ENCODE measurements at places on chromosomes 2 and 18. TPM values are rescaled to one million over a fixed set of nuclear protein-coding genes. Genes with fewer than 3 reads are reported as not detected.

The IL36A gene
- not detected for total RNA-seq

The COPS9 gene
- total RNA-seq: 235 TPM

The GKN2 gene
- not detected for total RNA-seq

The ATG4B gene
- total RNA-seq: 35.2 TPM

The PLA2R1 gene
- total RNA-seq: 12.2 TPM

The OTOS gene
- total RNA-seq: not detected

The UGT1A4 gene
- not detected for total RNA-seq

The IL36B gene
- total RNA-seq: not detected

DNA sequence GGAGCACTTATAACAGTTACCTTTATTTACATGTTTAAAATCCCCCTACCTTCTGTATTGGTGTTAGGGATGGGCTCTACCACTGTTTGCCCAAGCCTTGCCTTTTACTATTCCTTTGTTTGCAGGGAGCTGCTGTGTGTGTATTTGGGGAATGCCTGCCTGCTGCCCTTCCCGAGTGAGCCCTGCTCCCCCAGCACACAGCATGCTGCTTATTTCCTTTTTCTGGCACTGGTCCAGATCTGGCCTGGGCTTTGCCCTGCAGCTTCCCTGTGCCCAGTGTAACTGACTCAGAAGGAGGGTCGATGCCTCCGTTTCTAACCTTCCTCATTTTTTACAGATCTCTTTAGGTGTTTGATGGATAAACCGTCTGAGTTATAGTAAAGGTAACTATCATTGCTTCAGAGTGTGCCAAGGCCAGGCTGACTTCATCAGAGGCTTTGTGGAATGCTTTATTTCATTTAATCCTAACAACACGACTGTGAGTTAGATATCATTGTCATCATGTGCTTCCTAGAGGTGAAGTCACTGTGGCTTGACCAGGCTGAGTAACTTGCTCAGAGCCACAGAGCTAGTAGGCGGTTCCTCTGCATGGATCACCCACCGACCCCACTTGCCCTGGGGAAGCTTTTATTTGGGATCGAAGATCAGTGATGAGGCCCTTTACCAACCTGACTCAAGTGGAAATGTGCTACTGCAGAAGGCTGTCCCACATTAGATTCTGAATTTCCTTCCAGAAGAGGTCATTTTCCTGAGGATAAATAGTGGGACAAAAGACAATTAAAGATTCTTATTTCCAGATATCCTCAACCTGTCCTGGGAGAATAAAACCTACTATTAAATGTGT lies 238.8 kb downstream of the ZNF407 start:
- peak; percentile 70 for DNase-seq

GRCh38 chr2:209472112-209472832 lies 48.4 kb downstream of the MAP2 start:
- DNase-seq: no peak

GRCh38 chr18:58934356-58934755 lies 69.7 kb downstream of the ZNF532 start:
- DNase-seq: no peak

DNA sequence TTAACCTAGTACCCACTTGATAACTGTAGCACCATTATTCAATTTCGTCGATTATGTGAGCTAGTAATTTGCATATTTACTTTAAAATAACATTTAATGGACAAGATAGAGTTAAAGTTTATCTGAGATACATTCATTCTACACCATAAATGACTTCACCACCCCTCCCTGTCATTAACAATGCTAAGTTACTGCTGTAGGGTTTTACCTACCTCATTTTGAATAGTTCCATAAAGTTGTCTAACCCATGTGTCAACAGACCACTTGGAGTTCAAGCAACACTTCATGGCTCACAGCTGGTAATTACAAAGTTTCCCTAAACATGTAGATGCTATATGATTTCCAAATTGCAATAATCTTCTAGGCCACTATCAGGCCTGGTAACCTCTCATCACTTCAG lies 127.4 kb upstream of the CYP26B1 start:
- DNase-seq: no peak

- DNase-seq: no peak
Measured at GRCh38 chr18:38427234-38427633, 861.6 kb upstream of the CELF4 start.

- DNase-seq: no peak
Measured at GRCh38 chr18:60910534-60910933, 422.7 kb upstream of the CDH20 start.

DNA sequence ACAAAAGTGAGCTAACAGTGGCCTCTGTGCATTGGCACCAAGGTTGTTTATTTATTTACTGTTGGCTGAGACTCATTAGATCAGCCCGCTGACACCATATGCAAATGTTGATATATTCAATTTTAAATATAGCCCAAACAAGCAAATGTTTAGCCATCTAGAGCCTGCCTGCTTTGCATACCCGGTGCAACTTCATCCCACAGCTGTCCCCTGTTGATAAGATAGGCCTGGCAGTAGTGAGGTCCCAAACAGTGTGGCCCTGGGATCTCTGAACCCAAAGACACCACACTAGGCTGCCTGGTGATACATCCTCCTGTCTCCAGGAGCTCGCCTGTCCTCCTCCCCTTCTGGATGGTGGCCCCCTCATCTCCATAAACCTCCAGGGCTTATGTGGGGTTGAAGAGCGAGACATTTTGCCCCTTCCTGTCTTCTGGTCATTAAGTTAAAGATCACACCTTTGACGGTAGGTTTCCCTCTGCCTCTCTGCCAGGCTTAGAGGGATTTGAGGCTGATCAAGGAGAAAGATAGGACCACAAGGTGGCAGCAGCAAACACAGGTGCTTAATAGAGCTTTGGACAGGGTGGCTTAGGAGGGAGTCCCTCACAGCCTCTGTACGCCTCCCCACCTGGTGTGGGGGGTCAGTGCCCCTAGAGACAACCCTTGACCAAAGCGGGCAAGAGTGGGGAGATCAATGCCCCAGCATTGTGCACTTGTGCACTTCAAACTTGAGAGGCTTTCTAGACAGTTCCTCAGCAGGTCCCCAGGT lies 23.7 kb upstream of the MYO5B start:
- no peak for DNase-seq

DNA sequence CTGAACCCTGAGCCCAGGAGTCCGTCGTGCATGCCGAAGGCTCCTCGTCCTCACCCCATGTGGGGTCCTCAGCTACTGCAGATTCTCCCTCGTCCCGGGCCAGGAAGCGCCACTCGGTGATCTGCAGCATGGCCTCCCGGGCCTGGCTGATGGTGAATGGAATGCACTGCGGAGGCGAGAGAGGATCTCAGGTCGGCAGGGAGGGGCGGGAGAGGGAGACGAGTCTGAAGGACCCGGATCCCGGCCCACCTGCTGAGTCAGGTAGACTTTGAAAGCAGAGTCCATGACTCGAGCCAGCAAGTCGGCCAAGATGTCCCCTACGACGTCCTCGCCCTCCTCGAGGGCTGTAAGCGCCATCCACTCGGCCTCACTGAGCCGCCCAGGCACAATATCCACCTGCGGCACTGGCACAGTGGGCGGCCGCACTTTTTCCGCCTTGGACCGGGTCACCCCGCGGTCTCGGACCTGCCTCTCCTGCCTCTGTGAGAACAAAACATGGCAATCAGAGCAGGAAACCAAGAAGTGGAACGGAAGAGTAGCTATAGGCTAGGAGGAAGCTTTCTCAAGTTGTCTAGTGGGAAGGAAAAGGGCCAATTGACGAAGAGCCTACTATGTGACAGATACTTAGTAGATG lies 5.5 kb downstream of the C2orf81 start:
- no peak for DNase-seq

GRCh38 chr2:112216167-112216566 lies 38.7 kb downstream of the ZC3H8 start:
- DNase-seq: no peak

DNA sequence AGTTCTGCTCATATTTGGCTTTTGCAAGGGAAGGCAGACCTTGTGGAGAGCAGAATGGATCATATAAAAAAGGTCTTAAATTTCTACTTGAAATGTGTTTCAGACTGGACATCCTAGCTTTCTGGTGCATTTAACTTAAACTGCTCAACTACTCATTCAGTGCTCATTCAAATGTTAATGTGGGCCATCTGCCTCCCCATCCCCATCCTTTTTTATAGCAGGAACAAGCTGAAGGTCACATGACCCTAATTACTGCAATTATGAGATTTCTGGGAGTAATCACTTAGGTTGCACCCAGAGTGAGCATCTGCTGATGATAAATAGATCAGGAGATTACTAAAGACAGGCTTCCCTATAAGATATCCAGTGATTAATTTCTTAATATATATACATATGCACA lies 96.1 kb downstream of the MAP2 start:
- no peak for DNase-seq

DNA sequence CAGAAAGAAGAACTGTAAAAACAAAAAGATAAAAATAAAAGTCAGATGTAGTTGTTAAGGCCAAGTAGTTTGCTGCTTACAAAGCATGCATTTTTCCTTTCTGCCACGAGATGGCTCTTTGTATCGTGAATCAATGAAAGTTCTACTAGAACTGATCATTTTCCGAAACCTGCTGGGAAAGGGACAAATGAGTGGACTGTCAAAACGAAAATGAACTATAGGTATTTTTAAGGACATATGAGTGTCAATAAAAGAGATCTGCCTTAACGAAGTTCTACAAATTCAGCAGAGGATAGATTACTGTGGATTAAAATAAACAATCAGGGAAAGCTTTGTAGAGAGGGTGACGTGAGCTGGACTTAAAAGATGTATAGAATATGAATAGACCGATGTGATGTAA lies 15.0 kb upstream of the ELOA2 start:
- DNase-seq: no peak

GRCh38 chr2:28616396-28616999 lies 120.6 kb downstream of the PLB1 start:
- no peak for DNase-seq

DNA sequence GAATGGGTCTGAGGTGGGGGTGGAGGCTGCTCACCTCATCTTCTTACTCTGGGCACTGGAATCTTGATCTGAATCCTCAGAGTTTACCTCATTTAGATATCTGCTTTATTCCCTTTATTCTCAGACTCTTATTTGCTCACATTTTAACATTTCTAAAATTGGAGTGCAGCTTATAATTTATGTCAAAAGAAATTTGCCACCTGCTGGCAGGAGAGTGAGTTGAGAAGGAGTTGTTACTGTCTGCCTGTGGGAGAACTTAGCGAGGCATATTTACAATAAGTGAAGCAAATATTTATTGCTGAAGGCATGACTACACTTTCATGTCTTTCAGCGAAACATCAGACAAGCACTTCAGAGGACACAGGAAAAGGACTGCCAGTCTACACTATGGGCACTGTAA lies 16.4 kb upstream of the KIAA2012 start:
- no peak for DNase-seq

GRCh38 chr18:28399781-28400362 lies 222.9 kb upstream of the CDH2 start:
- DNase-seq: no peak

DNA sequence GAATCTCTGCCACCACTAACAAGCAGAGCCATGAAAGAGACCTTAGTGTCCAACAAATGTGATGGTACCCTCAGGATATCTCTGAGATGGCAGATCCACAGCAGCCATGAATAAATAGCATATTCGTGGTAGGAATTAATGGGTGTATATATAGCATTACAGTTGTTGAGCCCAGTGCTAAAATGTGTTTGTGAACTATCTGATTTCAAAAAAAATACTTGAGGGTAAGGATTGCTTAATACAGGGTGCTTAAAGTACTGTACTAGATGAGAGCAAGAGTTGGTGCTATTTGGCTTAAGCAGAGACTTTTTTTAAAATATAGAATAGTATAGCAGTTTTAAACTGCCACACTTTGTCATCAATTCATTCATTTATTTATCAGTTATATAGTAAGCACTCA lies 101.5 kb upstream of the GALNT5 start:
- no peak for DNase-seq

DNA sequence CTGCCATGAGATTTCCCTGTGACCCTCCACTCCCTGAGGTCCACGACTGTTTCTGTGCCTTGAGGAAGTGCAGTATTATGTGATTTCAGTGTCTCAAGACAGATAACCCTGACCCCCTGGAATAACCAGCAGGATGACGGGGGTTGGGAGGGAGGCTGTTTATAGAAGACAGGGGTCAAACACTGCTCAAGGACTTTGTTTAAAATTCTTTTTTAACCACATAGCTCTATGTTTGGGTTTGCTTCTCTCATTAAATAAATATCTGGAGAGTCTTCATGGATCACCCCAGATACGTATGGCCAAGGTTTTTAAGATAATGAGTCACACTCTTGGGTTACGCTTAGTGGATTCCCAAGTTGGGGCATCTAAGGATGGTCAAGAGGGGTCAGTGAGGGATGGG lies 523.8 kb upstream of the TNP1 start:
- DNase-seq: no peak

- no peak for DNase-seq
Measured at GRCh38 chr2:60354713-60355112, 198.7 kb downstream of the BCL11A start.

DNA sequence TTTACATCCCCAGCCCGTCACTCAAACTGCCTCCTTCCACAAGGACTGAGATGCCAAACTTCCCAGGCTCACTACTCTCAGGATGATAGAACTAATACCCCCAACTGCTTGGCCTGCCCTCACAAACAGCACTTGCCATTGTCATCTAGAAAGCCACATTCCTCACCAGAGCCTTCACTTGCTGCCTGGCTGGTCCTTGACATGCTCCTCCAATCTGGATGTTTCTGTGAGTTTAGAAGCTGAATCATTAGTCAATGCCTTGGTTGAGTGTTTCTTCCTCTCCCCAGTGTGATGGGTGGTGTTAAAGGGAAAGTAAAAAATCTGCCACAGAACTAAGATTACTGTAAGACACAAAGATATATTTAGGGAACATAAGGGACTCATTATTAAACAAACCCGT lies 52.5 kb downstream of the MARCHF4 start:
- DNase-seq: no peak

Data from sigmoid colon (tissue), 7 donors.